ENCODE measurements at places on chromosomes 11 and 22. TPM values are rescaled to one million over a fixed set of nuclear protein-coding genes. Genes with fewer than 3 reads are reported as not detected.

- DNase-seq: peak; percentile 78
Observed at GRCh38 chr22:36409911-36410756, 22.4 kb upstream of the MYH9 start.

Gene NTM
- total RNA-seq: 2.1 TPM

Gene PISD
- total RNA-seq: 16.6 TPM

DNA sequence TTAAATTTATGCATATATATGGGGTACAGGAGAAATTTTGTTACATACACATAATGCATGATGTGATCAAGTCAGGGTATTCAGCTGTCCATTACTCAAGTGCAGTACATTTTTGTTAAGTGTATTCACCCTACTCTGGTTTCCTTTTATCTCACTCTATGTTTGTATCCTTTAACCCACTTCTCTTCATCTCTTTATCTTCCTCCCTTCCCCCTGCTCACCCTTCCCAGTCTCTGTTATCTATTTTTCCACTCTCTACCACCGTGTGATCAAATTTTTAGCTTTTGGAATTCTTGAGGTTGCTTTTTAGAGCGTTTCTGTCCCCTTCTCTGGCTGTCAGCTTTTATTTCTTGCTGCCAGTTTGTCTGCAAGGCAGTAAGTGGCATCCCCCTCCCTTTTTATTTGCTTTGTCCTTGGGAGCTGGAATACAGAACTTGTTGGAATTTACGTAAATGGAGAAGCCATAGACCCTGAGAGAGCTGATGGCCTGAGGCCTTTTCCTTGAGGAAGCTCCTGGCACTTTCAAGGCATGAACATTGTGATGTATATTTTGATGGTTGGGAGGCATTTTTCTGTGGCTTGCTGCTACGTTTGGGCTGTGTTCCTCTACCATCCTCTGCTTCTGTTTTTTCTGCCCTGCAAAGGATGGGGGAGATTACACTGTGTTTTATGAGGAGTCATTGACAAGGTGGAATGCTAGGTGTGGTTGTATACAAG lies 148.6 kb downstream of the LDLRAD3 start:
- DNase-seq: no peak

Gene C22orf31
- total RNA-seq: not detected

- no peak for DNase-seq
Observed at GRCh38 chr22:47580121-47580520, 817.7 kb downstream of the TBC1D22A start.

Gene TRIM51
- not detected for total RNA-seq

DNA sequence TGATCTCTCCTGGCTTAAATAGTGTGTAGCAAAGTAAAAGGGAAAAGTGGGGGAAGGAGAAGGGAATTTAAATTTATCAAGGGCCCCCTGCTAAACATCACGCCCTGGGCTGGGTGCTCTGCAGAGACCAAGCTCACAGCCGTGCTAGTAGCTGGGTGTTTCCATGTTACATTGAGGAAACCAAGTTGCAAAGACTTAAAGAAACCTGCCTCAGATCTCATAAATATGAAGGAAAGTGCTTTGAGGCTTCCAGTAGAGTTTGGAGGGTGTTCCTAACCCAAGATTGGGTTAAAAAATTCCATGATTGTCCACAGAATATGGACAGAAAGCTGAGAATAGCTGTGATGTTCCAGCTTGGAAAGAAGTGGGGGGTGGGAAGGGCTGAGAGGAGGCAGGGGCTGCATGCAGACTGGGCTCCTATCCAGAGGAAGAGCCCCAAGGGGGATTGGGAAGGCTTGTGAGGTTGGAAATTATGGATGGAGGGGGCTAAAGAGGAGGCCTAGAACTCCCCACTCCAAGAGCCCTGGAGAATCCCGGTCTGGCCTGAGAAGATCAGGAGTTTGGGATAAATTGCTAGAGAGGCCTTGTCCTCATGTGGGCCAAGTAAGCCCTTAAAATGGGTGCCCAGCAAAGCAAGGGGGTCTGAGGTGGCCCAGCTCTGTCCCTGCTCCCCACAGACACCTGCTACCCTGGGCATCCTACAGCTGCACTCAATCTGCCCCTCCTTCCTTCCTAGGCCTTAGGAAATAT lies 25.0 kb upstream of the OAF start:
- DNase-seq: peak; percentile 83

DNA sequence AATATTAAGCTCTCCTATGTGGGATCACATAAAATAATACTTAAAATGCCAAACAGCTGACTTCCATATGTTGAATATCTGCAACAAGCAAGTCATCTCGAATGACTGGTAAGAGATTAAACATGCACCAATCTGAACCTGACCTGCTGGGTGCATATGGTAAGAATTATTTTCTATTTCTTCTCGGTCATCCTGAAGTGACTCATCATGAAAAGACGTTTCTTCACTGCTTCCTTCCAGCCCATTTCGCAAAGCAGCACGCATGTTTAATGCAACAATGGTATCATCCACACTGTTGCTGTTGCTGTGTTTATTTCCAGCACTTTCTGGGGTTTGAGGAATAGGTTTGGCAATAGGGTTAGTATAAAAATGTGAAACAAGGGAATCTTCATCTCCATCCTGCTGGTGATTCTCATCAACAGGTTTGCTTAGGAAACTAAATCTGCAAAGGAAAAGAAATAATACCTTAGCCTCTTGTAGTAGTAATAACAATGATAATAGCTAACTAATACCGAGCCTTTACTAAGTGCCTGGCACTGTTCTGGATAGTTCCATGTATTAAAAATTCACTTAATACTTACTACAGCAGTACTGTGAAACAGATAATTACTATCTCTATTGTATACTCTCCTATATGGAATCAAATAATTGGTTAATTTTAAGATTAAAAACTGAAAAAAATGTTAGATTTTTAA lies 52.0 kb upstream of the CHRNA10 start:
- no peak for DNase-seq

Gene RTN4R
- 2.1 TPM for total RNA-seq

Gene ZNF195
- total RNA-seq: 11.6 TPM

GRCh38 chr11:15236559-15236958 lies 121.8 kb downstream of the INSC start:
- no peak for DNase-seq

Gene SLC15A3
- total RNA-seq: 19.9 TPM

Gene RASL10A
- total RNA-seq: 1.2 TPM

Gene CRYBA4
- total RNA-seq: not detected

- DNase-seq: no peak
Observed at GRCh38 chr22:48318575-48319320, 1508.9 kb downstream of the BRD1 start.

- DNase-seq: no peak
Observed at GRCh38 chr11:113579292-113579940, 104.2 kb upstream of the DRD2 start.

DNA sequence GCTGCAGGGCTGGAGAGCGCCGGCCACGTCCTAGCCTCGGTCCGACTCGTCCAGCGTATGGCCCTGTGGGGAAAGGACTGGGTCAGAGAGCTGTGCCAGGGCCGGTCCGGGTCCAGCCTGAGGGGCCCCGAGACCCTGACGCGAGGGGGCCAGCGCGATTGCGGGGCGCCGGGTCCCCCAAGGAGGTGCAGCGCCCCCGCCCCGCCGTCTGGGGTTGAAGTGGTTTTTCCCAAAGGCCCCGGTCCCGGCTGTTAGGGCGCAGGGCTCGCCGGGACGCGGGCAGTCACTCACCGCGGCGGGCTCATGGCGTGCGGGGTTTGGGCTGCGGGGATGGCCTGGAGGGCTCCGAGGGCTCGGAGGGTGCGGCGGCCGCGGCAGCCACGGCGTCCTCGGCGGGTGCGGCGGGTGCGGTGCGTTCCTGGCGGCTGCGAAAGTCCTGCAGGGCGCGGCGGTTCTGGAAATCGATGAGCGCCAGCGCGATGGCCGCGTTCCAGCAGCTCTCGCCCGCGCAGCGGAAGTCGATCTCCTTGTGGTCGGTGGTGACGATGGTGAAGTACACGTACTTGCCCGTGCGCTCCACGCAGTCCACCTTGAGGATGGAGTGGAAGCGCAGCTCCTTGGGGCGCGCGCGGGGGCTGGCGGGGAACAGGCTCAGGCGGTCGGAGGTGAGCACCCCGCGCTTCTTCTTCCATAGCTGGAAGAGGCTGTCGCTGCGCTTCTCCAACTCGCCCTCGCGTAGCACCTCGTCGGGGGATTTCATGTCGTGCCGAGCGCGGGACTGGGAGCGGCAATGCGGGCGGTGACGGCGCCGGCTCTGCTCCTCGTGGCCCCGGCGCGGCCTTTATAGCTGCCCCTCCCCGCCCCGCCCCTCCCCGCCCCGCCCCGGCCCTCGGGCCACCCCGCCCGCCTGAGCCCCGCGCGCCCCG lies at the start of gene PHLDA2:
TSS of gene PHLDA2 (minus strand) at position 816 of the 926 bp plus-strand sequence. CDS start at position 760, 56 bp downstream.
- DNase-seq: peak; percentile 39

- no peak for DNase-seq
Observed at GRCh38 chr11:93059117-93059957, 89.9 kb downstream of the MTNR1B start.

- DNase-seq: no peak
Observed at GRCh38 chr11:75365711-75366181, 14.3 kb upstream of the ARRB1 start.

GRCh38 chr11:120057595-120058581 lies 80.0 kb downstream of the TRIM29 start:
- DNase-seq: no peak

GRCh38 chr11:33177676-33178336 lies 16.5 kb upstream of the CSTF3 start:
- DNase-seq: no peak

DNA sequence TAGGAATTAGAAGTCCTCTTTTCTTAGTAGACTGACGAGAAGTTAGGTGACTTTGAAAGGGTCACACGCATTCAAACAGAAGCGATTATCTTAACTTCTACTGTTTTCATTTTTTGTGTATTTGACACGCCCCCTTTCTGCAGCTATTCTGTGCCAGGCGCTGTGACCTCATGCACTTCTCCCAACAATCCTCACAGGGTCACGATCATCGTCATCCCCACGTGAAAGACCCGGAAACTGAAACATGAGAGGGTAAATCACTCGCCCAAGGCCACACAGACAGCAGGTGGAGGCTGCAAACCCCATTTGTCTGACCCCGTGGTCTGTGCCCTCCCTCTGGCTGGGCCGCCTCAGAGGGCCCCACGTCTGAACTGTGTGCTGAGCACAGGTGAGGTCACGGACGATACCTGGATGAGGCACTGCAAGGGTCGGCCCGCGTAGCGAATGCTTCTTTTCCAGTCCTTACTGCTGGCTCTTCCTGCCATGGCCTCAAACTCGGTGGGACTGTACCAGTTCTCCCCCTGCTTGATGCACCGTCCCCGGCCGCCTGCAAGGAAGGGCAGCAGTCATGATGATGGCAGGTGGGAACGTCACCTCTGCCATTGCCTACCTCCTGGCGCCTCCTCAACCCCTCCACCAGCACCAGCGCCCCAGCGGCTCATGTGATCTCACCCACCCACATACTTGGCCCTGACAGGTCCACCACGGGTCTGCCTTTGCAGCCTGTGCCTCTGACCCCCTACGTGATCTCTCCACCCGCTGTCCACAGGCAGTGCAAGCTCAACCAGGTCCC lies 8.4 kb downstream of the DEAF1 start:
- DNase-seq: no peak
